Femur (tissue), 1 donor: ENCODE measurements at places on chromosomes 5 and 9.

DNA sequence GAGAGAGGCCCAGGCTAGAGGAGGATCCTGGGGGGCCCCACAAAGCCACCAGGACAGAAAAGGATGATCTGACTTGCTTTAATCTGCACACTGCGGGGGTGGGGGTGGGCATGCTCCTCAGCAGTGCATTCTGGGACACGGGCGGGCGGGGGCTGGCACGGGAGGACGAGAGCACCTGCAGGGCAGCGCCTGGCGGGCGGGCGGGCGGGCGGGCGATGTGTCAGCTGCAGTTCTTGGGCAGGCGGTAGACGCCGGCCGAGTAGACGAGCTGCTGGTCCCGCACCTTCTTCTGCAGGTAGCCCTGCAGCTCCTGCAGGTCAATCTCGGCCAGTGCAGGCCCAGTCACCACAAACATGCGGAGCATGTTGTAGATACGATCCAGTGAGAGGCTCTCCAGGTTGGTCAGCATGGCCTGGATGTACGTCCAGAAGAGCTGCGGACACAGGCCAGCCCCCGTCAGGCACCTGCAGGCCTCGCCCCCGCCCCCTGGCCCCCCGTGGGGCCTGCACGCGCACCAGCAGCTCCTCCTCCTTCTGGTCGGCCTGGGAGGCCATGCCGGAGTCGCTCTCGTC lies 3.0 kb upstream of the TMEM210 start:
- no peak for DNase-seq

DNA sequence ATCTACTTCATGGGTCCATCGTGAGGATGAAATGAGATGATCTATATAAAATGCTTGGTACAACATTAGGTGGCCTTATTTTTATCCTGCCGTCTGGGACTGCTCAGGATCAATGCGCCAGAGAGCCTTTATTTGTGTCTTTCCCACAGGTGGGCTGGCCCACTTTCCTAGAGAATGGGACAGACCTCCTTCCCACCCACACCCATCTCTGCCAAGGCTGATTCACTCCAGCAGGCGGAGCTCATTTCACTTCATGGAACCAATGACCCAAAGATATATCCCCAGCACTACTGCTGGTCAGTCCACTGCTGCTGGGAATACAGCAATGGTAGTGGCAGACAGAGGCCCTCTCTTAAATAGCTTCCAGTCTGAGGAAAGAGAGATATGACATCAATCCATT lies 35.7 kb downstream of the TGFBI start:
- peak; percentile 16 for DNase-seq

DNA sequence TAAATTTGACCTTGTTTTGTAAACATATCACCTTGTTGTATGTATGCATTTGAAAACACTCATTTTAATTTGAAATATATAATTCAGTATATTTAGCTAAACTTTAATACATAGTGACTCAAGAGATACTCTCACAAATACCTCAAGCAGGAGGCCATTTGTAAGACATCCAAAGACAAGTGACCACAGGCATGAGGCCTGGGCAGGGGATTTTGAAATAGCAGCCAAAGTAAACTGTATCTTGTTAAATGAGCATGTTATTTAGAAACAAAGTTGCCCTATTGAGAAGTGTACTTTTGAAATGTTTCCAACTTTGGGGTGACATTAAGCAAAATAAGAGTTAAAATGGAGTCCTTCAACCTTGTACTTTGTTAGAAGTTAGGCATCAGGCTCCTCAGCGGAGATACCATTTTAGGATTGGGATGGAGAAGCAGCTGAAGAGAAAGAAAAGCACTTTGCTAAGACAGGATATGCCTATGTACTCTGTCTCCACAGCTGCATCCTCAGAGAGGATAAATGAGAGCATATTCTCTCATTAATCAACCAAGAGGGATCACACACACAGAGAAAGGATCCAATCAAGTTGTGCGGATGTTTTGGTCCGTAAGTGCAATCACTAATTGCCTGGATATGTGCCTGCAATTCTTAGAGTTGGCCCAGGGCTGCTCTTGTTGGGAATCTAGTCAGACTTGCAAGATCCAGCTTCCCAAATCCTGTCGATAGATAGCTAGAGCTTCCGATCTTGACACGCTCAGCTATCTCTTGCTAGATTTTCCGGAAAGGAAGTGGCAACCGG lies 157.5 kb upstream of the HAPLN1 start:
- no peak for DNase-seq

- peak; percentile 83 for DNase-seq
These were observed 57.1 kb downstream of the SLC22A5 start for GRCh38 chr5:132426525-132427138.

DNA sequence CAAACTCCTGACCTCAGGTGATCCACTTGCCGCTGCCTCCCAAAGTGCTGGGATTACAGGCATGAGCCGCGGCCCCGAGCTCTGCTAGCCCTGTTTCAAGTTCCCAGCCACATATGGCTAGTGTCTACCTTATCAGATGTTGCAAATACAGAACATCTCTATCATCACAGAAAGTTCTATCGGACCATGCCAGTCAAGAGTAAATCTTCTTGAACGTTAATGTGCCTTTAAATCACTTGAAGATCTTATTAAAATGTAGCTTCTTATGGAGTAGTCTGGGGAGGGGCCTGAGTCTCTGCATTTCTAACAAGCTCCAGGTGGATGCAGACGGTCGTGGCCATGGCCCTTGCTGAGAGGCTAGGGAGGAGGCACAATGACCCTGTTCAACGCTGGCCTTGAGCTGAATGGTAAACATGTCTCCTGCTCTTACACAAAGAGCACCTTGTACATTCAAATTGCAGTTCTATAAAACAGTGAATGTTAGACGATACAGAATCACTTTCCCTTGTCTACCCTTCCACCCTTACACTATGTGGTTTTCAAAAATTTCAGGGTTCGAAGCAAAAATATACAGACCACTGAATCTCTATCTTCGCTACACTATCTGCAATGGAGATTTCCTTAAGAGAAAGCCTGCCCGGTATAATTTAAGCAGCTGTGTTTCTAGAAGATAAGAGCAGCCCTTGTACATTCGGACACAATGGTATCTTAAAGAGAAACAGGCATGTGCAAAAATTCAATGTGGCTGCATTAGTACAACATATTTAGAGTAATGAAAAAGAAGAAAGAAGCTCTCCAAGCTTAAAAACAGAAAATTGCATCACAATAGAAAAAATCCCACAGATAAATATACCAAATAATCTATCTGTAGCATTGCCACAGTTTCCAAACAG lies 114.1 kb downstream of the FRMD3 start:
- no peak for DNase-seq

- DNase-seq = no peak
These were observed 109.4 kb downstream of the CDC42SE2 start for GRCh38 chr5:131373265-131373664.

- peak; percentile 65 for DNase-seq
These were observed at the start of gene DIRAS2 for GRCh38 chr9:90642570-90643539. Gene DIRAS2, minus strand, starts transcription at chr9:90642824. Its CDS starts 28,997 bp downstream, at chr9:90613827.

DNA sequence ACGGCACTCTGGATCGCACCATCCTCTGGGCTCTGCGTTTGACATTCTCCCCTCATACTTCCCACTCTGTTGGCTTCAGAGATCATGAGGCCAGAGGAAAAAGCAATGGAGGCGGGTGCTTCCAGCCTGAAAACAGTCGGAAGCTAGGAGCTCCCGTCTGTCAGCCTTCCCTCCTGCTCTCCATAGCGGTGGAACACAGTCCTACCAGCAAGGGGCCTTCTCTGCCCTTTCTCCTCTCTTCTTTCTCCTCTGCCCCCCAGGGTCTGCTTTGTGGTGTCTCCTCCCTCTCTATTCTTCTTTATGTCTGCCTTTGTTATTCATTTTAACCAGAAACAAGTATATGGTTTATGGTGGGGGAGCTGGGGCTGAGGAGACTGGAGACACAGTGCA lies 152.5 kb upstream of the NFIB start:
- no peak for DNase-seq

- no peak for DNase-seq
These were observed 10.8 kb upstream of the SLC12A7 start for GRCh38 chr5:1122511-1123294.

- DNase-seq = peak; percentile 43
These were observed 92.1 kb upstream of the MAP1B start for GRCh38 chr5:72015103-72015548.
